ENCODE measurements at places on chromosomes 6 and 20.

DNA sequence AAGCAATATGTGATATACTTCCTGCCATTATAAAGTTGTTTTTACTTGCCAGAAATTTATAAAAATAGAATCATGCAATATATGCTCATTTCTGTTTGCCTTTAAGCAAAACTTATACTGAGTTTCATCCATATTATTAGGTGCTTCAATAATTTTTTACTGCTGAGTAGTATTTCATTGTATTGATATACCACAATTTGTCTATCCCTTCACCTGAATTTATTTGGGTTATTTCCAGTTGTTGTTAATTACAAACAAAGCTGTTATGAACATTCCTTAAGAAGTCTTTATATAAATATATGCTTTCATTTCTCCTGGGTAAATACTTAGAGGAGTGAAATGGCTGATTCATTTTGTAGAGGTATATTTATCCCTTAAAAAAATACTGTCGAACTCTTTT, 864.1 kb downstream of the HACE1 start:
- no peak for DNase-seq

- no peak for DNase-seq
Observed at GRCh38 chr6:167027772-167028171, 28.6 kb downstream of the CEP43 start.

DNA sequence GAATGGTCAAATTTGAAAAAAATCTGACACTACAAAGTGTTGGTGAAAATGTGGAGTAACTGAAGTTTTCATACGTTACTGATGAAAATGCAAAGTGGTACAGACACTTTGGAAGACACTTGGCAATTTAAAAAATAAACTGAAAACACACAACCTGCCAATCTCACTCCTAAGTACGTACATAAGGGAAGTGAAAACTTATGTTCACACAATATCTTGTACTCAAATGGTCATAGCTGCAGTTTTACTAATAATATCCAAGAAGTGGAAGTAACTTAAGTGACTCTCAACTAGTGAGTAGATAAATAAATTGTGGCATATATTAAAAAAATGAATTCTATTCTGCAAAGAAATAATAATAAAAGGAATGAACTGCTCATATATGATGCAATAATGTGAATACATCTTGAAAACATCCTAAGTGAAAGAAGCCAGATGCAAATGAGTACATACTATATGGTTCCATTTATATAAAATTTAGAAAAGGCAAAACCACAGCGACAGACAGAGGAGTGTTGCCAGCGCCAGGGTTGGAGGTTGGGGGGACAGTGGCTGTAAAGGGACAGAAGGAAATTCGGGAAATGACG, 198.2 kb downstream of the ERMARD start:
- DNase-seq = no peak

- DNase-seq = no peak
Observed at GRCh38 chr20:53019464-53019863, 47.3 kb downstream of the TSHZ2 start.

DNA sequence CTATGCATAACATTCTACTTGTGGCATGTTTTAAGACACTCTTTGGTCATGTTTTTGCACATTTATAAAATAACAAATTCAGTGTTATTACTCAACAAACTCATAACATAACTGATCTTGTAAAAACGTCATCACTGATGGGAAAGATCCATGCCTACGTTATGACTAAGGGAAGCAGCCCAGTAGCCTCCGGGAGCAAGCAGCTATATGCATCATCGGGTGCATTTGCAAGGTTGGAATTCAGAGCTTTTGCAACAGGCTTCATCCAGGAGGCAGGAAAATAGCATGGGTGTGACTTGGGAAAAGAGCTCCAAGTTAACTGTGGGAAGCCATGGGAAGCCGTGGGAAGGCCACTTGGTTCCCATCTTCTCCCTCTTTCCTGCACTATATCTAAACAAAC, 271.6 kb upstream of the SGK1 start:
- DNase-seq = no peak

GRCh38 chr20:25533920-25534700, 51.2 kb downstream of the NINL start:
- DNase-seq = no peak

DNA sequence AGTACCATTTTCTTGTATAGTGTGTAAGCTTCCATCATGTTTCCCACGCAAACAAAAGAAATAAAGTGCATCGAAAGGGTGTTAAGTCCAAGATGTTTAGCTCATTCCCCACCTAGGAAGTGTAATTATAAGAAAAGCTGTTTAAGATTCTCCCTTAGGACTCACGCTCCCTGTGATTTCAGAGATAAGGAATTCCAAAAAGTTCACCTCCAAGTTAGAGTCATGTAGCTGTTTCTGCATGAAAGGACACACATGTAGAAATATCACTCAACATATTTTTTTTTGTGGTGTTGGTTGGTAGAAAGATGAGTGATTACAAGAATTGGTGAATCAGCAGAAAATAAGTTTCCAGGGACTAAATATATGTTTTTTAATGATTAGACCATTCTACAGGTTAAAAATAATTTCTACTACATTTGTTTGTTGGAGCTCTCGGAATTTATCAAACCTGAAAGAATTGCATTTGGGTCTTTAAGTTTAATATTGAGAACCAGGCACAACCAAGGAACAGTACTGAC, 10.4 kb downstream of the OPN5 start:
- DNase-seq = no peak

Measured in DMS79 treated with DMSO at 0.1 percent for 48 hours (cell line).